ENCODE measurements at places on chromosomes 5 and 9.
A peak's percentile ranks its signal among the peaks of the same experiment; 100 is the strongest.

- no peak for DNase-seq
Measured at GRCh38 chr5:88109818-88110217, 158.8 kb downstream of the TMEM161B start.

- DNase-seq, result no peak
Measured at GRCh38 chr5:143646961-143647360, 165.0 kb upstream of the HMHB1 start.

- no peak for DNase-seq
Measured at GRCh38 chr5:60856066-60856465, 12.0 kb upstream of the ELOVL7 start.

DNA sequence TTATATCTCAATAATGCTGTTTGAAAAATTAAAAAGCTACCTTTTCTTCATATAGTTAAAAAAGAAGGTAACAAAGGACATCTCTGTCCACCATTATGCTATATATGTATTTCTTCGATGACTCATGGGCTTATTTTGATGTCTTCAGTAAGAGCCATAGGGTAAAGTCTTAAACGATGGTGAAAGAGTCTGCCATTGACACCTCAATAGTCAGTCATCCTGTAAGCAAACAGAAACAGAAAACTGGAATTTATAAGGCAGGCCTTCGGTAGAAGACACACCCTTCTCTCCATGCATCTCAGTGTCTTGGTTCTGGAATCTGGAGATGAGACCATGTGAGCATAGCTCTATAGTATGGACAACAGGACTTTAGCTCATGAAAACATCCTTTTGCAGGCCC is 87.0 kb upstream of the ZNF462 start:
- DNase-seq, result no peak

- no peak for DNase-seq
Measured at GRCh38 chr5:113162208-113162607, 185.6 kb downstream of the DCP2 start.

- no peak for DNase-seq
Measured at GRCh38 chr5:87141544-87141943, 126.1 kb upstream of the RASA1 start.

- DNase-seq, result no peak
Measured at GRCh38 chr5:83428126-83428525, 43.4 kb upstream of the VCAN start.

- no peak for DNase-seq
Measured at GRCh38 chr5:155259648-155260047, 246.1 kb downstream of the KIF4B start.

DNA sequence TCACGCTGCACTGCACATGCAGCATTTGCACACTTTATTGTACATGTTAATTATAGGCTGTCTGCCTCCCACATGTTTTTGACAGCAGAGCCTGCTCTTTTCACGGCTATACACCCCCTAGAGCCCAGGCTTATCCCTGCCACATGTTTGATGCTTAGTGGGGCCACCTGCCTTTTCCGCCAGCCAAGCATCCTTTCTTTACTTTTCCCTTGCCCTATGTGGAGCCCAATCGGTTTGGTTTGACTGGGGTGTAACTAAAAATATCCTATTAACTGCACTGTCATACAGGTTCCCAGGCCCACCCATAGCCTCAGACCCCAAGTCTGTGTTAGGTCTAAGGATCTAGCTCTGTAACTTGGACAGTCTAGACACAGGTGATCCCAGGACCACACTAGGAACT is 18.9 kb upstream of the S1PR3 start:
- DNase-seq, result no peak

- no peak for DNase-seq
Measured at GRCh38 chr9:27429436-27429835, 94.7 kb upstream of the IFNK start.

- DNase-seq, result no peak
Measured at GRCh38 chr5:77218263-77218662, 7.8 kb downstream of the PDE8B start.

GRCh38 chr5:107293541-107294210 is 377.1 kb downstream of the EFNA5 start:
- no peak for DNase-seq

DNA sequence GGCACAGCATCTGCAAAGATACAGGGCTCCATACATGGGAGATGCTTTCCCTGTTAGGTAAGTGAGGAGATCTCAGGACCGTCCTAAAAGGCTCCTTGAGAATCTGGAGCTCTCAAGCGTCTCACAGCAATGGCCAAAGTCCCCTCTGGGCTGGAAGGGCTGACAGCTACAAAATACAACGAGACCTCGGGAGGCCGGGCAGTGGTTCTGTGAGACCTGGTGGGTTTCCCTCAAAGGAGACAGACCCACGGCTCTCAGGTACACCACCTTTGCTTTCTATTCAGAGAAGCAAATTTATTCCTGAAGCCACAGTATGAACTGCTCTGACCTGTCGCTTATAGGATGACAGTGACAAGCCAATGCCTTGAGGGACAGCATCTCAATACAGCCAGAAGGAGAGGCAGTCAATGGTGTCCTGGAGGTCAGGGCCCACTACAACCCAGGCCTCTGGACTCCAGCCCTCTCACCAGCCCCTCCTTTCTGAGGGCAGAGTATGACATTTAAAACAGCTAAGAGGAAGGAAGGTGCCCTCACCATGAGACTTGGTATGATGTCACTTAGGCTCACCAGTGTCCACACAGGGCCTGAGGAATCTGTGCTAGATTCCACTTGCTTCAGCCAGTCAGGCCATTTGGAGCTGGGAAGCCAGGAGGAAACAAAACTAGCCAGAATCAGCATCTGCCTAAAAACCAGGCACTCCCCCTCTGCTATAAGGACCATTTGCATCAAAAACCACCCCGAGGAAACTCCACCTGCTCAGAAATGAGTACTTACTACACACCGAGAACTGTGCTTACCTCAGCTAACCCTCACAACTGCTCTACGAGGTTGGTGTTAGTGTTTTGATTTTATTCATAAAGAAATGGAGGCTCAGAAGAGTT is 86.5 kb upstream of the FSTL4 start:
- DNase-seq, result no peak

DNA sequence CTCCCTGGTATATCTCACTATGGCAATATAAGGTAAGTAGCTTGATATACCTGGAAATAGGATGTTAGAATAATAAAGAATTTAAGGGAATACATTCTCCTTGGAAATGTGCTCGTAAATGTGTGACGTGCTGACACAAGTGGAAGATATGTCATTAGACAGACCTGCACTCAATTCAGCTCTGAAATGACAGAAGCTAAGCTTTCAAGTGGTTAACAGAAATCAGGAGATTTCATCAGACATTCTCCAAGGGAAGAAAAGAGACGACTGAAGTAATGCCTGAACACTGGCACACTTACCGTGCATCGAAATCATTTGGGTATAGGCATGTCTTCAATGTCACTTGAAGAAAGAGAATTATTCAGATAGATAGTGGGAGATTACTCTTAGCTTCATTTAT is 933.3 kb upstream of the CTNND2 start:
- no peak for DNase-seq

- DNase-seq, result no peak
Measured at GRCh38 chr9:93224591-93224990, 40.7 kb downstream of the WNK2 start.

DNA sequence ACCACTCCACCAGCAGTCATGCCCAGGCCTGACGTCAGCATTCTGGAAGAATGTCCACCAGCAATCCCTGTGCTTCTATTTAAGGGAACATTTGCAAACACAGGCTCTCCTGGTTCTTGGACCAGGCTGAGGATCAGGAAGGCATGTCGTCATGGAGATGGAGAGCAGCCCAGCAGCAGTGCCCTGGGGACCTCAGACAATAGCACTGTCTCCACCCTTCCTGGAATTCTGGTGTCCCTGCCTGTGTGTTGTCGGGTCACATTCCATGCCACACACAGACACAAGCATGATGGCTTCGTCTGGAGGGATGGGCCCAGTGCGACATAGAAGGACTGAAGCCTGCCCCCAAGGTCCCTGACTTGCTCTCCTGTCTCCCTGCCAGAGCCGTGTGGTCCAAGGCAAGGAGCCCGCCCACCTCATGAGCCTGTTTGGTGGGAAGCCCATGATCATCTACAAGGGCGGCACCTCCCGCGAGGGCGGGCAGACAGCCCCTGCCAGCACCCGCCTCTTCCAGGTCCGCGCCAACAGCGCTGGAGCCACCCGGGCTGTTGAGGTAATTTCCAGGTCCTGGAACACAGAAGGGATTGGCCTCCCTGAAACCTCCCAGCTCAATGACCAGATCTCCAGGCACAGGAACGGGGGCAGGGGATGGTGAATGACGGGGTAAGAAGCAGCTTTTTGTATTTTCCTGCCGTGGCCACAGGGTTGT is 43.8 kb downstream of the STOM start:
- DNase-seq, result peak; percentile 19

- DNase-seq, result no peak
Measured at GRCh38 chr5:160837749-160838593, 14.0 kb downstream of the ATP10B start.

DNA sequence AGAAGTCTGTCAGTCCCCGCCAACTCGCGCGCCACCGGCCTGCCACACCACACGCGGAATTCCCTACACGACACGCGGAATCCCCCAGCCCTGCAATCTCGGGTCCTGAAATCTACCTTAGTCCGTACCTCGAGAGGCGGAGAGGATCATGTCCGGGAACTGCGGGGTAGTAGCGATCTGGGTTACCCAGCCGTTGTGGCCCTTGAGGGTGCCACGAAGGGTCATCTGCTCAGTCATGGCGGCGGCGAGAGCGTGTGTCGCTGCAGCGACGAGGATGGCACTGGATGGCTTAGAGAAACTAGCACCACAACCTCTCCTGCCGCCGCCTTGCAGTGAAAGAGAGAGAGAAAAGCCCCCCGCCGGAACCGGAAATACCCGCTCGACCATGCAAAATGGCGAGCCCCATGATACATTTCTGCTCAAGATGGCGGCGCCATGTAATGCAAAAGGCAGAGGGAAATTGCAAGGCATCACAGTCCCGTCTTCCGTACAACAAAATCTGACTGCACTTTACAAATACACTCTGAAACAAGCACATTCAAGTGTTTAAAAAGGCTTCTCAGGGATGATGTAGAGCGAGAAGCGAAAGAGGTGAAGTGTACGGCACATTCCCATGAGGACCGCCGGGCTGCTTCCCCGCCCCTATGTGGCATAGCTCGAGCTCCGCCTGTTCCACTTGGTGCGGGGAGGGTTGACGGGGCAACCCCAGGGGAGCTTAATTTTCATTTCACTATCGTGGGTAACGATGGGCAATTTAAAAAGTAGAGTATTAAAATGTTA is at the start of gene RACK1:
Gene RACK1, minus strand, starts transcription at position 343 of the 780 bp plus-strand sequence. Its CDS starts 106 bp downstream, at position 237.
- DNase-seq, result peak; percentile 96

- DNase-seq, result no peak
Measured at GRCh38 chr9:110731437-110732028, 62.9 kb downstream of the MUSK start.

DNA sequence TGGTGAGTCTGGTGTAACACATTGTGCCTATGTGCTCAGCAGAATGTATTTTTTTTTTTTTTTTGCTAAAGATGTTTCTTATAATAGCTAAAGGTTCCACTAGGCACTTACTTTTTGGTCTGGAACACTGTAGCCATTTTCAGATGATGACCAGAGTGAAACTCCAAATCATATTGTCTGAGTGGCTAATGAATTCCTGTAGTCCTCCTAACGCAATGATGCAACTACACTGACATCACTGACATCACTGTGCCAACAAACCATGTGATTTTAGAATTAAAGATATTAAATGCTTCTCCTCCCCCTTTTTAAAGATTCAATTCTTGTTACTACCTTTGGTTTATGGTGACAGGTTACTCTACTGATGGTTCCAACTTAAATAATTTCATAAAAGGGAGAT is 28.8 kb downstream of the JAKMIP2 start:
- no peak for DNase-seq

- DNase-seq, result no peak
Measured at GRCh38 chr9:92247981-92248380, 45.5 kb downstream of the IARS1 start.

DNA sequence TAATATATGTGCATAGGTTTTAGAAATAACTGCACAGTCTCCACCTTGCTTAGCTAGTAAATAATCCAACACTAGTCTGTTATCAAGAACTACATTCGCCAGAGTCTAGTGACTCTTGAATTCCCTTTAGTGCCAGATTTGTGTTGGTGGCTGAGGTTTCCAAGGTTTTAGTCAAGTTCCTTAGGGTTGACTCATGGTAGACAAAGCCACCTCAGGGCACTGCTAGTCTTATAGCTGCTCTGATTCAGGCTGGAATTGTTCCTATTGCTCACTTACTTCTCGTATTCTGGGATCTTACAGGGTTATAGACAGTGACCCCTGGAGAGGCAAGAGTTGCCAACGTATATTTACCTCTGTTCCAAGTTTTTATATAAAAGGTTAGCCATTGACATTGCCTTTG is 1369.8 kb upstream of the CDH9 start:
- DNase-seq, result no peak

DNA sequence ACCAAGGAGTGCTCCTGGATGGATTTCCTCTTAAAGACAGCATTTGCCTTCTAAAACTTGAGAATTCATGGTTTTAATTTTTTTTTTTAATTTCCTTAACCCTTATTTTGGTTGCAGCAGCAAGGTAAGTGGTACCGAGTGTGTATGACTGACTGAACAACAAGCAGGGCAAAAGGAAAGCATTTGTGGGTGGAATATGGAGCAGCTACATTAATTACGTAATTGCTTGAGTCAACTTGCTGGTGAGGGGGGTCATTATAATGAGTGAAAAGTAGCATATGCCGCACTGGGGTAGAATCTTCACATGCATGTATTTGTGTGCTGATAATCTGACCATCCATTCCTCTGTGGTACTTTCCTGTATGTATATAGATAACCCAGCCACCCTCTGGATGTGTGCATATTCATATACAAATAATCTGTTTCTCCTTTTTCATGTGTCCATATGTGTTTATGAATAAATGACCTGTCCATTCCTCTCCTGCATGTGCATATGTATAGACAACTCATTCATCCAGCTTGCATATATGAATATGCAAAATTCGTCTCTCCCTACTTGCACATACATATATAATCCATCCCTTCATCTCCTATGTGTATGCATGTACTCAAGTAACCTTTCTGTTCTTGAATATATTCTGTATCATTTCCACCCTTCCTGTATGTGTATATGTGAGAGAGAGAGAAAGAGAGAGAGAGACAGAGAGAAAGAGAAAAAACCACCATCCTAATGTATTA is 147.5 kb upstream of the RUSC2 start:
- no peak for DNase-seq

- DNase-seq, result no peak
Measured at GRCh38 chr9:134461426-134461982, 135.2 kb downstream of the RXRA start.

DNA sequence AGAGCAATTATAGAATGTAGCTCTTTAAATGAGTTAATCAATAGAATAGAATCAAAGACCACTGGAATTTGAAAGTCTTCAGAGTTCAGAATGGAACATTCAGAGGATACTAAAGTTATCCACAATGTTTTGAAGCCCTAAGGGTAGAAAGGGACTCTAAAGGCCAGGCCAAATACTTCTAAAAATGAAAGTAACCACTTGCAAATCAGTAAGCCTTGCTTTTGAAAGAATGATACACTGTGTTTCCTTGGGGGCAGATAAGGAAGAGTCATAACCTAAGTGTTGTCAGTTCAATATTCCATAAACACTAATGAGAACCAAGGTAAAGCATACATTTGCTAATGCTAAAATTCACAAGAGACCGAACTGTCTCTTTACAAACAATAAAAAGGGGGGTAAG is 813.5 kb downstream of the PTPRD start:
- DNase-seq, result no peak

All from right renal pelvis (tissue), 4 donors.